Activated naive CD4-positive, alpha-beta T cell treated with anti-CD3 and anti-CD28 coated beads for 36 hours (primary cell): ENCODE measurements at places on chromosomes 3 and 15. TPM values are rescaled to one million over a fixed set of nuclear protein-coding genes. Genes with fewer than 3 reads are reported as not detected.
A peak's percentile ranks its signal among the peaks of the same experiment; 100 is the strongest.

Gene SPESP1
- total RNA-seq: 0.81 TPM

Gene CCR2
- not detected for total RNA-seq

Gene HCLS1
- total RNA-seq: 240 TPM

DNA sequence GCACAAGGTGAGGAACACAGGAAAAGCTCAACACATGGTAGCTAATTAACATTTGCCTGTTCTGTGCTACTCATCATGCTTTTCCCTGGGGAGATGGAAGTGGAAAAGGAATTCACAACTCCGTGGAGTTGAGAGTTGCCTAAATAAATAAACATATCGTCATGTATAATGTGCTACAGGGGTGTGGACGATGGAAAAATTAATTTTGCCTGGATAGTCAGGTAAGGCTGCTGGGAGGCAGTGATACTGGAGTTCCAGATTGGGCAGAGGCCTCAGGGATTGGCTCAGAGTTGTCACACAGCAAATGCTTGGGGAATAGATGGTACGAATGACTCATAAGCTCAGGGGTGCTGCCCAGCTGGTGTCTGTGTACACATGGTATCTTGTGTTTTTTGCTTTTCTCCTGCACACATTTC lies 3.1 kb upstream of the ABHD6 start:
- DNase-seq: no peak

- no peak for DNase-seq
These were observed 281.8 kb upstream of the ARRDC4 start for GRCh38 chr15:97678656-97679055.

GRCh38 chr3:96027718-96028117 lies 786.7 kb upstream of the EPHA6 start:
- no peak for DNase-seq

DNA sequence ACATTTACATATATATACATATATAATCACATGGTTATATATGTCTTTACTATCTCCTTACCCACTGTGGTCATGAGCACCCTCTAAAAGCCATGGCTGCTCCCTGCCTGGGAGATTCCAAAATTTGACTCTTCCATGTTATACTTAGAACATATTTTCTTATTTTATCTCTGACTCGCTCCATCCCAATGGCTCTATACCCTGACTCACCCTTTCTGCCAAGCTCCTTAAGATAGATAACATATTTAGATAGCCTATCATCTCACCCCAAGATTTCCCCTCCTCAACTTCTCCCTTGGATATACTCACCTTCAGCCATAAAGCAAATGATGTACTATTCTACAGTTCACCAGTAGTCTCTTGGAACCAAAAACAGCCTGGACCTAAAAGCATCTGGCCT lies 65.1 kb downstream of the CD200R1L start:
- no peak for DNase-seq

DNA sequence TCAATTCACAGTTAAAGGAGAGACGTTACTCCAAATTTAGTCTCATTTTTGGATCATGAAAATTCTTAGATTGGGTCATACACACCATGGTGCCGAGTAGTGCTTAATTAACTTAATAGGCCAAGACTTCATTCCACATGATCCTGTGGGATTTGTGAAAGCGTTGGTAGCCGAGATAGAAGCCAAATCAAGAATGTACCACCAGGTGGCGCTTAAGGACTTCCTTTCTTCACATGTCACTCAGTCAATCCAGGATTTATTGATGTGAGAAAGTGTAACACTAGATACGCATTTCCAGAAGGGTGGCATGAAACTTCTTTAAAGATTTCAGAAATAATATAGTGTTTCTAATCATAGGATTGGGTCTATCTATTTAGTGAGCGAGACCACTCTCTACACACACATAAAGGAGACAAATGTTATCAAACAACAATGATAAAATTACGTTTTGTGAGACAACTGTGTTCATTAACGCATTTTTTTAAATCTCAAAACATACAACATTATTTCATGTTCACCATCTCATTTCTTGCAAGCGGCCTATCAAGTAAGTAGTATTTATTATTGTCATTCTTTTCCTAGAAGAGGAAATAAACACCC lies 436.1 kb downstream of the CHL1 start:
- peak; percentile 60 for DNase-seq

DNA sequence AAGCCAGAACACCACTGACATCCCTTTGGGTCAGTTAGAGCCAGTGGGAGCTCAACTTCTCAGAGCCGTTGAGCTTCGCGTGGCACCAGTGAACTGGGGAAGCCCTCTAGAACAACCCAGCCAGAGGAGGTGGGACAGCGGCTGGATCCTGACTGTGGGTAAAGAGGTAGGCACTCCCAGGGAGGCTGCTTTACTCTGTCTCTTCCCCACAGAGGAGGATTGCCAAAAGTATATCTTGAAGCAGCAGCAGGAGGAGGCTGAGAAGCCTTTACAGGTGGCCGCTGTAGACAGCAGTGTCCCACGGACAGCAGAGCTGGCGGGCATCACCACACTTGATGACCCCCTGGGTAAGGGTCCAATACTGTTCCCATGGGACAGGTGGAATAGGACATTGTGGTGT lies 1.2 kb downstream of the MYD88 start:
- DNase-seq: no peak

GRCh38 chr3:157063469-157063868 lies 96.5 kb downstream of the CCNL1 start:
- DNase-seq: no peak

DNA sequence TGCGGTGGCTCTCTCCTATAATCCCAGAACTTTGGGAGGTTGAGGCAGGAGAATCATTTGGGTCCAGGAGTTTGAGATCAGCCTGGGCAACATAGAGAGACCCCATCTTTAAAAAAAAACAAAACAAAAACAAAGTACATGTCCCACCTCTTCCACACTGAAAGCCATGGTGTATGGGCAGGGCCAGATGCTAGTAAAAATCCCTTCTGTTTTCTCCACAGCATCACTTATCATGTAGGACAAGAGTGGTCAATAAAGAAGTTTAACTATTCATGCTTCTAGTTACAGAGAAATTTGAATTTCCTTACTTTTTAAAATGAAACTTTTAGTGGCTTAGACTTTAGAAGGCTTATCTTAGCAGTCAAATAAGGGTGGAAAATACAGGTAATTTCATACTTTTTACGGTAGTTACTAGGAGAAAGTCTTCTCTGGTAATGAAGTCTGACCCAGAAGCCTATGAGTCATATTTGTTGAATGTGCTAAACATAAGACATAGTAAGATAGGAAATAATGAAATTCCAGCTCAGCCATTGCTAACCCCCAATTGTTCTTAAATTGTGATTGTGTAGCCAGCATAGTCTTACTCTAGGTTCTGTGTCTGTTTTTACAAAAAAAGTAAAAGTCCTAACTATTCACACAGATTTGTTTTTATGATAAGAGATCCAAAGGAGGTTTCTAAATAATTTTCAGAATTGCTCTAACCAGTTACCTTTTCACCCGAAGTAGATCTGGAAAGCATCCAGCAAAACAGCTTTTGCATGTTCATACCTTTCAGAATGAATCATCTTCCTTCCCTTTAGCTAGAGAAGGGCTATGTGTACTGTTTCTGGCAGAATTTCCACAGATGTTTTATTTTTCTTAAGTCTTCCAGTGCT lies 16.4 kb upstream of the ZNF609 start:
- peak; percentile 20 for DNase-seq

DNA sequence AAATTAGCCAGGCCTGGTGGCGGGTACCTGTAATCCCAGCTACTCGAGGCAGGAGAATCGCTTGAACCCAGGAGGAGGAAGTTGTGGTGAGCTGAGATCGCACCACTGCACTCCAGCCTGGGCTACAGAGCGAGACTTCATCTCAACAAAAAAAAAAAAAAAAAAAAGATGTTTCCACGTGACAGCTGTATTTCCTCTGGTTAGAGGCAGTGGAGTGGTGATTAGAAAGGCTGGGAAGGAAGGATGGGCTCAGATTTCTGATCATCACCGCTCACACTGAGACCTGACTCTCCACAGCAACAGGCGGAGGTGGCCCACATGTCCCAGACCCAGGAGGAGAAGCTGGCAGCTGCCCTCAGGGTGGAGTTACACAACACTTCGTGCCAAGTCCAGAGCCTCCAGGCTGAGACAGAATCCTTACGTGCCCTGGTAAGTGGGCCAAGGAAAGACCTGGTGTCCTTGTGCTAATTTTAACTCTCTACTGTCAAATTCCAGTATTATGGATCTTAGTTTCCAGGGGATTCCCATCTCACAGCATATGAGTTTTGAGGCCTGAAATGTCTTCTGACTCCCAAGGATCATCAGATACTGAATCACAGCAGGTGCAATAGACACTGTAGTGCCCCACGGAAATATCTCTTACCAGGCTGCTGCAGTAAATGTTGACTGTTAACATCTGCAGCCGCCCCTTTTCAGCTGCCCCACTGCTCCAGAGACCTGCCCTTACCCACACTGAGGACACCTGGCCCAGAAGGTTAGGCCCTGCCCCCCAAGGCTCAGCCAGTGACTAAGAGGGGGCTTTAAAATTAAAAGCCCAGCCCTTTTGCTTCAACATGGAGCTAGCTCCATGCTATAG lies 66.9 kb downstream of the BFSP2 start:
- no peak for DNase-seq

GRCh38 chr3:99953596-99953995 lies 135.9 kb downstream of the CMSS1 start:
- DNase-seq: no peak
